ENCODE measurements at places on chromosomes 7 and 10. TPM values are rescaled to one million over a fixed set of nuclear protein-coding genes. Genes with fewer than 3 reads are reported as not detected.

Gene FOXP2
- 9.0 TPM for polyA plus RNA-seq

Gene GIMAP8
- 8.5 TPM for polyA plus RNA-seq

Gene IPMK
- polyA plus RNA-seq, result 4.4 TPM

Gene RASA4B
- polyA plus RNA-seq, result 20.4 TPM

Gene CTNNA3
- polyA plus RNA-seq, result 6.6 TPM

Gene CPA2
- polyA plus RNA-seq, result 0.31 TPM

Gene SLC39A12
- not detected for polyA plus RNA-seq

Gene PPP1R17
- polyA plus RNA-seq, result not detected

Gene SCIN
- 0.52 TPM for polyA plus RNA-seq

Gene MLXIPL
- 0.37 TPM for polyA plus RNA-seq

Gene C10orf62
- not detected for polyA plus RNA-seq

GRCh38 chr10:80283119-80283518 lies 6.3 kb downstream of the MAT1A start:
- no peak for DNase-seq

- DNase-seq, result no peak
Measured at GRCh38 chr7:157464971-157465886, 128.4 kb downstream of the DNAJB6 start.

DNA sequence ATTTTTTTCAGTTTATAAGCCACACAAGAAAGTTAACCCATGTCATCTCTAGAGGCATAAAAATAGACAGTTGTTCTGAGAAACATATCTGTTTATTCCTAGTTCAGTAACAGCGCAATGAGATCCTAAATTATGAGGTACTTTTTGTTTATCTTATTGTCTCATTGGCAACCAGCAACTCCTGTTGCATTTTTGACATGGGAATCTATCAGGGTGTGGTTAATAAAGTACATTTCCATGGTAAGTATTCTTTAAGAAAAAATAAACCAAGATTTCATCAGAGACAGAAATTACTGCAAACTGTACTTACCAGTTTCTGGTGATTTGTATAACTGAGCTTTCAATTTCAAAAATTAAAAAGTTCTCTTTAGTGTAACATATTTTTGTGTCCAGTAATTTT lies 9.0 kb downstream of the FAS start:
- no peak for DNase-seq

DNA sequence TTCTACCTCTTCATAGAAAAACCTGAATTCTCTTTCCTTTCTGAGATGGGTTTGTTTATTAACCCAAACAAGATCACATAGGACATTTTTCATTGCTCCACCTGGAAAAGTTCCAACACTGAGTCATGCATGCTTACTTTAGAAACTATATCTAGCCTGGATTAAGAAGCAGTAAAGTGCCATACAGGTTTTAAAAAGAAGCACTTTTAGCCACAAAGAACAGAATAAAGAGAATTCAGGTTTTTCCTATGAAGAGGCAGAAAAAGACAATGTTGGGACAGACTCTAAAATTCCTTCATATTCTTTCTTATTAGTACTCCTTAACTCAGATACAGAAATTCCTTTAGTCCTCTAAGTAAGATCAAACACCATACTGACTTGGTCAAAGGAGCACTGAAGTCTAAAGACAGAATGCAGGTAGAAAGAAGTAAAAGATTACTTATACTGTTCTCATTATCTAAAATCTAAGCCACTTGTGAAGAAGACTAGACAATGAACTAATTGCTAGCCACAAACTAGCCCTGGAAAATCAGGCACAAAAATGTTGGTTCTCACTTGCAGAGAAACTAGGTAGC lies 241.3 kb downstream of the ANK3 start:
- DNase-seq, result peak; percentile 36

DNA sequence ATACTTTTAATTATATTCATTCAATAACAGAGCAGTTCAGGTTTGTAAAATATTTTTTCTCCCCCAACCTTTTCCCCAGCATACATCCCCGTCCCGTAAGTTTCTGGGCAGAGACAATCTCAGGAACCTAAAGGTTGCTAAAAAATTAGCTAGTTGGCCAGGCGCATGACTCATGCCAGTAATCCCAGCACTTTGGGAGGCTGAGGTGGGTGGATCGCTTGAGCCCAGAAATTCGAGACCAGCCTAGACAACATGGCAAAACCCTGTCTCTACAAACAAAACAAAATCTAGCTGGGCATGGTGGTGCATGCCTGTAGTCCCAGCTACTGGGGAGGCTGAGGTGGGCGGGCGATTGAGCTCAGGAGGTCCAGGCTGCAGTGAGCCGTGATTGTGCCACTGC lies 40.2 kb downstream of the TCF7L2 start:
- DNase-seq, result no peak

- no peak for DNase-seq
Measured at GRCh38 chr7:40658729-40659128, 523.9 kb downstream of the SUGCT start.

GRCh38 chr10:75294518-75294865 lies 58.7 kb upstream of the COMTD1 start:
- DNase-seq, result no peak

DNA sequence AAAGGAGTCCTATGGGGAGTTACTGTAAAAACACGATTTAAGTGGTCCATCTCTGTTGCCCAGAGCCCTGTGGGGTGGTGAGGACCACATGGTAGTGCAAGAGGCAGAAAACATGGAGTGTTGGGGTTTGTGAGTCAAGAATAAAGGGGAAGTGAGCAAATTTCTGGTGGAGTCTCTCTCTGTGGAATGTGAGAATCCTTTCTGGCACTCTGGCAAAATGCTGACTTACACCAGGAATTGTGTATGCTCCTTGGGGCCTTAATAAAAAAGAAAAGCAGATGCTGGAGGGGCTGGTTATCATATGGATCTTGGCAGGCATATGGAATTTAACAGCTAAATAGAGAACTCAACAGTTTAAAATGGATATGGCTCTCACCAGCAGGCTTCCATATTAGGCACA lies 486.0 kb downstream of the TNS3 start:
- peak; percentile 38 for DNase-seq

GRCh38 chr10:117000580-117000979 lies 4.4 kb downstream of the SHTN1 start:
- DNase-seq, result no peak

- no peak for DNase-seq
Measured at GRCh38 chr10:112336556-112337201, 37.2 kb upstream of the ACSL5 start.

Data from muscle of back (tissue), 13 donors.